ENCODE measurements at places on chromosomes 1 and 21.

- DNase-seq = no peak
These were observed 196.5 kb upstream of the POU3F1 start for GRCh38 chr1:38243106-38243505.

DNA sequence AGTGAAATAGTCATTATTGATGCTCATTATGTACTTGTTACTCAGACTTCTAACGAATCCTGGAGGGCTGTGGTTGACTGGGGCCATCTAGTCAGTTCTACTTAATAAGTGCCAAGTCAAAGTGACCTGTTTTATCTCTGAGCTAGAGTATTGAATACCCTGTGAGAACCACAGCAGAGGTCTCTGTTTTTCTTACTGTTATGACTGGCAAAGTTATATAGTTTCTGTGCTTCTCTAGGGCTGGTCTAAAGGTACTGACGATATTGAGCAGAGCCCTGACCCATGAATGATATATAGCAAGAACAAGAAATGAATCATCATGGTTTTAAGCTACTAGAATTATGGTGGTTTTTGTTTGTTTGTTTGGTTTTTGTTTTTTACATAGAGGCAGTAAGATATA lies 555.8 kb downstream of the PLA2G4A start:
- no peak for DNase-seq

GRCh38 chr1:224106568-224107281 lies 7.2 kb upstream of the FBXO28 start:
- DNase-seq = no peak

DNA sequence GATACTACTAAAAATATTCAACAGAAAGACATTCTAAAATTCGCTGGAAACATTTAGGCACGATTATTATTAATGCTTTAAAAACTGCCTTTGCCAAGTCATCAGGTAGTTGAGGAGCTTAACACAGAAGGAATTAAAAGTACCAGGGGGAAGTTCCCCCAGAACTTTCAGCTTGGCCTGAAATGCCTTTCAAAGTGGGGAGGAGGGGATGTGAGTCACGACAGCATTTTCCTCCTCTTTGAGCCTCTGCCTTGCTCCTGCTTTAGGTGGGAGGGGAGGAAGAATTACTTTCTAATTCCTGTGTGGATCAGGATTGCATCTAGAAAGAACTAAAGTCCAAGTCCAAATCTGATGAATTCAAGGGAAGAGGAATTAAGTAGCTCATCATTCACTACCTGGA lies 183.7 kb downstream of the CLIC6 start:
- no peak for DNase-seq

GRCh38 chr1:108645564-108646184 lies 15.2 kb downstream of the HENMT1 start:
- DNase-seq = no peak

DNA sequence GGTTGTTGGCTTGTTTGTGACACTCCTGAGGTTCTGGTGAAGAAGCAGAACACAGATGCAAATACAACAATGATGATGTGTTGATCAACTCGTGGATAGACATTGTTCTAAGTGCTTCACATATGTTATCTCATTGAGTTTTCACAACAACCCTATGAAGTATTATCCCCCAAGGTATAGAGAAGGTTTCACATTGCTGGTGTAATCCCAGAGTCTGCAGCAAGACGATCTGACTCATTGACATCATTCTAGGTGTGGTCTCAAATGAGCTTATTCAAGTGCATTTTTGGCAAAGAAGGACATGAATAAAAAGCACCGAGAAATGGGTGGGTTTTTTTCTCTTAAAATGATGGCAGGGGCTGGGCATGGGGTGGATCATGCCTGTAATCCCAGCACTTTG lies 64.1 kb upstream of the SCAF4 start:
- no peak for DNase-seq

DNA sequence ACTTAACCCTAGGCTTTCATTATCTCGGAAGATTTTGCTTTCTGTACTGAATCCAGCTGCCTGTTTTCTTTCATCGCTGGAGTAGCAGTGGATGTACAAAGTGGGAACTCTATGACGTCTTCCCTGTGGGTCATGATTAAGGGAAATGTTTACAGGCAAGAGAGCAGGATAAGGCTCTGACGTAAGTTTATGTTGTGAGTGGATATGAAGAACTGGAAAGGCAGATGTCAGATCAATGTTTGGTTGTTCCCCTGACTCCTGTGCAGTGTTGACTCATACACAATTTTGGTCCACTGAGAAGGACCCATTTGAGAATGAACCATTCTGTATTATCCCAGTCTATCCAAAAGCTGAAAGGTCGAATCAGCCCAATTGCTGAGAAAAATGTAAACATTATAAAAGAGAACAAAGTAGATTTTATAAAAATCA lies 292.4 kb downstream of the GRIK1 start:
- no peak for DNase-seq

DNA sequence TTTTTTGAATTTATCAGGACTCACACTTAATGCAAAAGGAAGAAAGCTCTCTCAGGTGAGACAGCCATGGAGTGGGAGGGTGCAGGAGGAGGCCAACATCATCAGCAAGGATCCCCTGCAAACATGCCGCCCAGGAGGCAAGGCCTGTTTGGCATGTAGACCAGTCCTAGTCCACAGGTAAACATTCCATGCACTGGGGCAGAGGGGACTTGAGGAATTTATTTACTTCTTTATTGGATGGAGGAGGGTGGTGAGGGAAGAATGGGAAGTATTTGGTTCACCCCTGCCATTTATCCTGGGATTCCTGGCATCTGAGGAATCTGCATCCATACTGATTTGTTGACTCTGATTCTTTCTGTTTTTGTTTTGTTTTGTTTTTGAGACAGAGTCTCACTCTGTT lies 1.5 kb upstream of the UQCRHL start:
- DNase-seq = no peak

GRCh38 chr1:203422656-203423055 lies 53.0 kb upstream of the PRELP start:
- DNase-seq = no peak

GRCh38 chr21:42523941-42524340 lies 10.3 kb downstream of the SLC37A1 start:
- no peak for DNase-seq

DNA sequence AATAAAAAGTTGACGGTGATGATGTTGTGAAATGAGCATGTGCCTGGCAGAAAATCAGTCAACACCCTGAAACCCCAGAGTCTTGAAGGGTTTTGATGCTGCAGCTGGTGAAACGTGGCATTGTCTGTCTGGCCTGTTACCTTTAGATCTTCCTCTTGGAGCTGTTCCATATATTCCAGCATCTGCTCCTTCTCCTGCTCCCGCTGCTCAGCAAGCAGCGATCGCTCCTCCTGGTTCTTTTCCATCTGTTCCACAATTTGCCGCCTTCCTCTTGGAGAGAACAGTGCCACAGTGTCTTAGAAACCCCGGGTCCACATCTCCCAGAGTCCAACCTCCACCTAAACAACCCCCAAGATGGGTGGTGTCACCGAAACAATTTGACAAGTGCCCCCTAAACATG lies 15.7 kb downstream of the CFAP45 start:
- DNase-seq = no peak

DNA sequence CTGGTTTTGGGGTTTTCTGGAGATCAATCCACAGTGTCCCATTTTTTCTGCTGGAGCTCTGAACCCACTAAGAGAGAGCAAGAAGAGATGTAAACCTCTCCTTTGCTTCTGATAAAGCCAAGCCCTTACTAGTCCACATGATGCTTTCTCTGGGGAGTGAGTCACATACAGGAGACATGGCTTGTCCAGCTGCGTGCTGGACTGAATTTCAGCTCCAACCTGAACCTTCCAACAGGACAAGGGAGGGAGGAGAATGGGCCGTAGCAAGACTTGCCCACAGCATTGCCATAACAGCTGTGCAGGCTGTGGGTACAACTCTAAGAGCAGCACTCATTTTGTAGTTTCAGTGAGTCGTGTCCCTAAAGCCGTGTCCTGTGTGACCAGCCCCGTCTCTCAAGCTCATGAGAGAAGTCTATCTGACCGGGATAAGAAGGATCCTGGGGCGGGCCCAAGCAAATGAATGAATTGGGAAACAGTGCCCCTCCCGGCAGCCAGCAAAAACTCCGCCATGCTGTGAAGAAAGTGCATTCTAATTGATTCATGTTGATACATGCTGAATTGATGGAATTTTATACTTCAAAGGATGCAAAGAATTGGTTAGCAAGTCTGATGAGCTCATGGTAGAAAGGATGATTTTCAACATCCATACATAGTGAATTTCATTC lies 195.2 kb downstream of the GABPA start:
- no peak for DNase-seq

DNA sequence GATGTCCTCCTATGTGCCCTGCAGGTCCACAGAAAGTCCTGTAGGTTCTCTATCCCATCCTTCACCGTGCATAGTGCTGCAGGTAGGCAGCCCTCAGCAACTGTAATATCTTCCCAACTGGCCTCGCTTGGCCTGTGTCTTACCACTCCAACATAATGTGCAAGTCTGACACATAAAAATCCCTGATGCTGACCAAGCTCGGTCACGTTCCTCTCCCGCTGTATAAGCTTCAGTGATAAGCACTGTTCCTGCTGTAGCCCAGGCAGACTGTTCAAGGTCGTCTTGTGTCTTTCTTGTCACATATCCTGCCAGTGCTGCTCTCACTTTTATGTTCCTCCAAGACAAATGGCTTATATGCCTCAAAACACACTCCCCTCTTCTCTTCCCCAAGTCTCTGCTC lies 19.4 kb upstream of the KCNE1 start:
- no peak for DNase-seq

- no peak for DNase-seq
These were observed 67.2 kb downstream of the FAM163A start for GRCh38 chr1:179810367-179810715.

- no peak for DNase-seq
These were observed 42.5 kb downstream of the TP53BP2 start for GRCh38 chr1:223803211-223803610.

- no peak for DNase-seq
These were observed 104.2 kb upstream of the SOX13 start for GRCh38 chr1:203968761-203969160.

GRCh38 chr1:3993619-3994375 lies 93.7 kb upstream of the C1orf174 start:
- no peak for DNase-seq

- DNase-seq = no peak
These were observed 565.4 kb downstream of the LMO4 start for GRCh38 chr1:87894062-87894461.

GRCh38 chr1:53406551-53407235 lies 52.5 kb upstream of the DMRTB1 start:
- DNase-seq = no peak

DNA sequence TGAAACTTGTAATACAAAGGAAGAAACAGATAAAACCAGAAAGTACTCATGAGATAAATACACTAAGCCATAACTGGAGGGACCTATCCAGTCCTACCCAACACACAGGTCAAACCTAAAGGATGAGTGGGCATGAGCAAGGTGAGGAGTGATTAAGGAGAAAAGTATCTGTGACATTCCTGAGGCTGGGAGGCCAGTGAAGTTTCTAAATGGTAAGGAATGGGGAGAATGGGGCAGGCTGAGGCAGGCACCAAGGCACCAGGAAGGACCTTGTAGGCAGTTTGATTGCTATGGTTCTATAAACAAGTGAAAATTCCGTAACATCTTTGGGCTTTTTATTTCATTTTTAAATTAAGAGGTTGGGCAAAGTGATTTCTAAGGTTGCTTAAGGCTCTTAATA lies 10.4 kb downstream of the DDX59 start:
- no peak for DNase-seq

DNA sequence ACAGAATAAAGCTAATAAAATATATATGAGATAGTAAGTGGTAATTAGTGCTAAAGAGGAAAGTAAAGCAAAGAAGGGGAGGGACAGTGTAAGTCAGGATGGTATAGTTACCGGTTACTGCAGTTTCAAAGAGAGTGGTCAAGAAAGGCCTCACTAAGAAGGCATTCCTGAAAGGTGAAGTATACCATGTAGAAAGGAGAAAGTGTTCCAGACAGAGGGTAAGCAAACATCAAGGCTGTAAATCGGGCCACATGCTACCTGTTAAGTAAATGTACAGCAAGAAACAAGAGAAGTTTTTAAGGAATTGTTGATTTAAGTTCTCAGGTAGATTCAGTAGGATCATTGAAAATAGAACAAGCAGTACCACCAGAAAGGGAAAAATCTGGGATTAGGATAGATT lies 9.7 kb downstream of the DESI2 start:
- DNase-seq = no peak

- DNase-seq = no peak
These were observed 61.1 kb downstream of the HNRNPR start for GRCh38 chr1:23282957-23283356.

- DNase-seq = no peak
These were observed 153.9 kb downstream of the FMN2 start for GRCh38 chr1:240245629-240246020.

DNA sequence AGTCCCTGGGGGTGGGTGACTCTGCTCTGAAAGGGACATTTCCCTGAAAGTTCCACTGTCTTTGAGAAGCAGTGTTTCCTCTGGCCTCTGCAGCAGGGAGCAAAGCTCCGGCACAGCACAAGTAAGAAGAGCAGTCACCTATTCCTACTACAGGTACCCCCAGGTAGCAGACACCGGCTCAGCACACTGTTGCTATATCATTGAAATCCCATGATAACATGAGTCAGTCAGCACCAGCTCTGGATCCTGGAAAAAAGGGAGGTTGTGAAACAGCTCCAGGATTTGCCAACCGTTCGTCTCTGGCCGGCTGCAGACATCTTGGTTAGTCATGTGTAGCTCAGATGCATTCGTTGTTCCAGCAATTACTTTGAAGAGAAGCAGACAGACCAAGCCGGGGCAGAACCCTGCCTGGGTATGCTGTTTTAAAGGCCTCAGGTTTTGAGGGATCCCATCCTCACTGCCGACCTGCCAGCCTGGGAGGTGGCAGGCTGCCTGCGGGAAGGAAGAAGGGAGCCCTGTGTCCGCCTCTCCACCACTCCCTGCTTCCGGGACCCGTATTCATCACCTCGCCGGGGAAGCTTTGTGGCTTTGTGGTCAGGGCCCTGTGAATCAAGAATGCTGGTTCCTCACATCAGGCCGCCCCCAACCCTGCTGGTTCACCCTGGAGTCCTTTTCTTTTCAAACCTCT lies 139.2 kb downstream of the CLIC6 start:
- peak; percentile 65 for DNase-seq

DNA sequence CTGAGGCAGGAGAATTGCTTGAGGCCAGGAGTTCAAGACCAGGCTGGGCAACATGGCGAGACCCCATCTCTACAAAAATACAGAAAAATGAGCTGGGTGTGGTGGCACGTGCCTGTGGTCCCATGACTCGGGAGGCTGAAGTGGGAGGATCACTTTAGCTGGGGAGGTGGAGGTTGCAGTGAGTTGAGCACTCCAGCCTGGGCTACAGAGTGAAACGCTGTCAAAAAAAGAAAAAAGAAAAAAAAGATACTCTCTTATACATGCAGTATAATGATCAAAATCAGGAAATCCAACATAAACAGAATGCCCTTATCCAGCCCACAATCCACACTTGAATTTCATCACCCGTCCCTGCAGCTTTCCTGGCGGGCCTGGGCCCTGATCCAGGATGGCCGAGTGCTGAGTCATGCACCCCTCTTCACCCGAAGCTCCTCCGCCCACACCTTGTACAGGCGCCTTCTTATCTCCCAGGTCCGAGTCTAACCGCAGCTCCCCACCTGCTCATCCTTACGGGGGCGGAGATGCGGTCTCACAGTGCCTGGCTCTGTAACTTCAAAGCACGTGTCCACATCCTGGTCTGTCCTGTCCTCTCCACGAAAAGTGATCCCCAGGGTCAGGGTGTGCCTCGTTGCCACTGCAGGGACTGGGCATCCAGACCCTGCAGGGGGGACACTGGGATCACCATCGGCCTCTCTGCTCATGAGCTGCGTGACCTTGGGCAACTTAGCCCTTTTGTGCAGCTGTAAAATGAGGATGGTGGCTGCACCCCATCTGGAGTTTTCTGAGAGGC lies 120.2 kb upstream of the SLC45A1 start:
- no peak for DNase-seq
